ENCODE measurements at places on chromosomes 11 and 22.

GRCh38 chr22:19527321-19527721 lies 3.1 kb upstream of the CLDN5 start:
- H3K36me3 ChIP-seq: no peaks in the 10 kb centered on the region
- H3K4me3 ChIP-seq: no peak overlapping the region
- H3K4me1 ChIP-seq: peaks cover 21% of the 10 kb centered on the region
- H3K27me3 ChIP-seq: peaks cover 47% of the 10 kb centered on the region
- peak; percentile 1 for DNase-seq

DNA sequence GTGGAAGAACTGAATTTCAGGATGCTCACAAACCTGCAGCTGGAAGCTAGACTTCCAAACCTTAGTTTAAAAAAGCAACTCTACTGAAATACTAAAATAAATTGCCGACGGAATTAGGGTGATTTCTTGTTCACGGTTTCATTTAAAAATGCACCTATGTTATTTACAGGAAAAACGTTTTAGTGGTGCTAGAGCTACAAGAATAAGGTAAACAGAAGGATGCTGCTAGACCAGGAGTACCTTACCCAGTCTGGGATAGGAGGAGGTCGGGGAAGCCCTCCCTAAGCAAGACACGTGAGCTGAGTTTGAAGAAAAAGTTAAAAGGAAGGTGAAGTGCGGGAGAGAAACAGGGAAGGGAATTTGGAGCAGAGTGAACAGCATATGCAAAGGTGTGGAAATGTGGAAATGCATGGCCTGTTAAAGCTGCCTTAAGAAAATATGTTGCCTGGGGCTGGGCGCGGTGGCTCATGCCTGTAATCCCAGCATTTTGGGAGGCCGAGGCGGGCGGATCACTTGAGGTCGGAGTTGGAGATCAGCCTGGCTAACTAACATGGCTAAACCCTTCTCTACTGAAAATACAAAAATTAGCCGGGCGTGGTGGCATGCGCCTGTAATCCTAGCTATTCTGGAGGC lies 1.4 kb upstream of the FTH1 start:
- H3K27ac ChIP-seq: no peak overlapping the region
- H3K27me3 ChIP-seq: no peaks in the 10 kb centered on the region
- H3K36me3 ChIP-seq: peaks cover 5% of the 10 kb centered on the region

DNA sequence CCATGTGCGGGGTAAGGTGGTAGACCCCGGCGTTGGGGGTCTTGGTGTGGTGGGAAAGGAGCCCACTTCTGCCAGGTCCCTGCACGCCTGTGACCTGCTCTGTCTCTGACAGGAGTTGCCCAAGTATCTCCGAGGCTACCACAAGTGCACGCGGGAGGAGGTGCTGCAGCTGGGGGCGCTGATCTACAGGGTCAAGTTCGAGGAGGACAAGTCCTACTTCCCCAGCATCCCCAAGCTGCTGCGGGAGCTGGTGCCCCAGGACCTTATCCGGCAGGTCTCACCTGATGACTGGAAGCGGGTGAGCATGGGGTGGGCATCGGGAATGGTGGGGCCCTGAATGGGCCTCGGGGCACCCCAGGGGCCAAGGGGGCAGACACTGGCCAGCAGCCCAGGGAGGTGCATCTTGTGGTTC lies 83.0 kb downstream of the MYO7A start:
- DNase-seq: no peak
- no peaks in the 10 kb centered on the region for H3K36me3 ChIP-seq

DNA sequence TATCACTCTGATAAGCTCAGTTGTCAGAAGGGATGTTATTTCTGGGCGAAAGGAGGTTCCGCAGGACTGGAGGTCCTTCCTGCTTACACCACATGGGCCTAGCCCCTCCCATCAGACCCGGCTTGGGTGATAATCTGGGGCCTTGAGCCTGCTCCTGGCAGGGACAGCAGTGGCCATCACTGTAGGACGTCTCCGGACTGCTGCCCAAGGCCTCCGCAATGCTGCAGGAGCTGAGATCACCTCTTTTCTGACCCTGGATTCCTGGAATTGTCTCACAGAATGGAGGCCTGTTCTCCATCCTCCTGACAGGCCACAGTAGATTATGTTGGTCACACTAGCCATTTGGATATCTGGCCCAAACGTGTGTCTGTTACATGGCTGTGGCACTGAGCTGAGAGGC lies 9.2 kb upstream of the BIK start:
- no peak overlapping the region for H3K4me3 ChIP-seq
- H3K4me1 ChIP-seq: peaks cover 4% of the 10 kb centered on the region
- H3K36me3 ChIP-seq: no peaks in the 10 kb centered on the region
- DNase-seq: peak; percentile 64
- H3K27me3 ChIP-seq: peaks cover 2% of the 10 kb centered on the region
- H3K27ac ChIP-seq: no peak overlapping the region

GRCh38 chr22:50293441-50294318 lies 13.8 kb downstream of the PLXNB2 start:
- peak overlapping the region; percentile 98 for H3K27ac ChIP-seq
- no peak overlapping the region for H3K4me3 ChIP-seq
- peak; percentile 69 for DNase-seq
- H3K36me3 ChIP-seq: peaks cover 52% of the 10 kb centered on the region
- H3K4me1 ChIP-seq: peaks cover 78% of the 10 kb centered on the region

DNA sequence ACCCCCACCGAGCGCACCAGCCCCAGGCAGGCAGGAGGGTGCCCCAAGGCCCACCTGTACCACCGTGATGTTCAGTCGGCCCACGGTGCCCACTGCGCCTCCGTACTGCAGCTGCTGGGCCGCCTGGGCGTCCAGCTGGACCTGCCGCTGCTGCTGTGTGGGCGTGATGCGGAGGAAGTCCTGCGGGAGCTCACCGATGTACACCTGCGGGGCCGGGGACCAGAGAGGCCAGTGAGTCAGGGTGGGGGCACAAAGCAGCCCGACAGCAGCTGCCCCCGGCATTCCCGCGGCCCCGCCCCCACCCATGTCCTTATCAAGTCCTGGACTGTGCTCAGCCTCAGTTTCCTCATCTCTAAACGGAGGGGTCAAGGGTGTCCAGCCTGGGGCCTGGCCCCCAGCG lies 13.8 kb downstream of the TOLLIP start:
- no peak overlapping the region for H3K27ac ChIP-seq
- no peak for DNase-seq
- H3K4me3 ChIP-seq: no peak overlapping the region
- no peaks in the 10 kb centered on the region for H3K27me3 ChIP-seq
- peaks cover 16% of the 10 kb centered on the region for H3K4me1 ChIP-seq

- peaks cover 58% of the 10 kb centered on the region for H3K27me3 ChIP-seq
- no peak overlapping the region for H3K27ac ChIP-seq
- no peaks in the 10 kb centered on the region for H3K36me3 ChIP-seq
- peaks cover 7% of the 10 kb centered on the region for H3K4me1 ChIP-seq
- no peak overlapping the region for H3K4me3 ChIP-seq
Observed at GRCh38 chr11:17508306-17508705, 31.7 kb upstream of the ABCC8 start.

- peak; percentile 68 for DNase-seq
- no peaks in the 10 kb centered on the region for H3K36me3 ChIP-seq
- peaks cover 3% of the 10 kb centered on the region for H3K4me1 ChIP-seq
- H3K27ac ChIP-seq: no peak overlapping the region
- H3K27me3 ChIP-seq: no peaks in the 10 kb centered on the region
Observed at GRCh38 chr11:61897387-61898246, 6.3 kb upstream of the FADS3 start.

GRCh38 chr11:69627551-69627950 lies 13.4 kb upstream of the CCND1 start:
- no peak for DNase-seq
- H3K4me3 ChIP-seq: no peak overlapping the region
- peaks cover 10% of the 10 kb centered on the region for H3K27me3 ChIP-seq
- H3K27ac ChIP-seq: no peak overlapping the region
- no peaks in the 10 kb centered on the region for H3K4me1 ChIP-seq
- no peaks in the 10 kb centered on the region for H3K36me3 ChIP-seq

DNA sequence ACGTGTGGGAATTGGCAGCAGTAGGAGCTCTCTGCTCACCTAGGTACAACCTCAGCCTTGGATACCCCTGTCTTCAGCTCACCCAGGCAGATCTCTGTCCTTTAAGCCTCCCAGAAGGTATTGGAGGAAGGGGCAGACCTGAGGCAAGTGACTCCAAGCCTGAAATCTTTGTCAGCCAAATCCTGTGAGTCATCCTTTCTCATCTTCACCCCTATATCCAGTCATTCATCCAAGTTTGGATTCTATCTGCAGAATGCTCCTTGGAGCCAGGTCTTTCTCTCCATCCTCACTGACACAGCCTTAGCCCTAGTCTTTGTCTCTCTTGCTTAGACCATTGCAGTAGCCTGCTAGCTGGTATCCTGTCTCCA lies 10.4 kb upstream of the THY1 start:
- H3K27ac ChIP-seq: no peak overlapping the region
- H3K27me3 ChIP-seq: peaks cover 34% of the 10 kb centered on the region
- DNase-seq: peak; percentile 23

- peak overlapping the region; percentile 6 for H3K27ac ChIP-seq
- no peaks in the 10 kb centered on the region for H3K27me3 ChIP-seq
- DNase-seq: peak; percentile 84
- H3K36me3 ChIP-seq: no peaks in the 10 kb centered on the region
- peaks cover 19% of the 10 kb centered on the region for H3K4me1 ChIP-seq
- peak overlapping the region; percentile 35 for H3K4me3 ChIP-seq
Observed at GRCh38 chr11:73288873-73289707, 17.0 kb downstream of the P2RY6 start.

- no peaks in the 10 kb centered on the region for H3K27me3 ChIP-seq
- no peaks in the 10 kb centered on the region for H3K36me3 ChIP-seq
- no peak overlapping the region for H3K27ac ChIP-seq
- no peak overlapping the region for H3K4me3 ChIP-seq
Observed at GRCh38 chr11:73981051-73981805, 1.4 kb downstream of the UCP2 start.

DNA sequence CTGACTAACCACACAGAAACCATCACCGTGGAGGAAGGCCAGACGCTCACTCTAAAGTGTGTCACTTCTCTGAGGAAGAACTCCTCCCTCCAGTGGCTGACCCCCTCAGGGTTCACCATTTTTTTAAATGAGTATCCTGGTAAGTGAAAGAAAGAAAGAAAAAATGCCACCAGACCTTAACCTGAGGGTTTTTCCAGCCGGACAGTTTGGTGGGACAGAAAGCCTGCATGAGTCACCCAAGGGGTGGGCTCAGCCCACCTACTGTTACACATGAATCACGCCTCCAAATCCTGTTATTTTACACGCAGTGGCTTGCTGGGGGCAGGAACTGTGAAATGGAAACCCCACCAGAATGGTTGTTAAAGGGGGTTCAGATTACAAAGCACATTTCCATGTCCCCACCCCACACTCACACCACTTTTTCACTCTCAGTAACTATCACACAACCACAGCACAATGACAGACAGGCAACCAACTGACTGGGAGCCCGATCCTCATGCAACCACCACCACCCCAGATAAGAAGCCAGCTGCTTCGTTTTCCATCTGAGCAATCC lies 11.9 kb downstream of the CRTAM start:
- peak overlapping the region; percentile 59 for H3K27ac ChIP-seq
- H3K36me3 ChIP-seq: no peaks in the 10 kb centered on the region
- no peaks in the 10 kb centered on the region for H3K27me3 ChIP-seq
- peaks cover 6% of the 10 kb centered on the region for H3K4me1 ChIP-seq
- no peak overlapping the region for H3K4me3 ChIP-seq
- peak; percentile 68 for DNase-seq

DNA sequence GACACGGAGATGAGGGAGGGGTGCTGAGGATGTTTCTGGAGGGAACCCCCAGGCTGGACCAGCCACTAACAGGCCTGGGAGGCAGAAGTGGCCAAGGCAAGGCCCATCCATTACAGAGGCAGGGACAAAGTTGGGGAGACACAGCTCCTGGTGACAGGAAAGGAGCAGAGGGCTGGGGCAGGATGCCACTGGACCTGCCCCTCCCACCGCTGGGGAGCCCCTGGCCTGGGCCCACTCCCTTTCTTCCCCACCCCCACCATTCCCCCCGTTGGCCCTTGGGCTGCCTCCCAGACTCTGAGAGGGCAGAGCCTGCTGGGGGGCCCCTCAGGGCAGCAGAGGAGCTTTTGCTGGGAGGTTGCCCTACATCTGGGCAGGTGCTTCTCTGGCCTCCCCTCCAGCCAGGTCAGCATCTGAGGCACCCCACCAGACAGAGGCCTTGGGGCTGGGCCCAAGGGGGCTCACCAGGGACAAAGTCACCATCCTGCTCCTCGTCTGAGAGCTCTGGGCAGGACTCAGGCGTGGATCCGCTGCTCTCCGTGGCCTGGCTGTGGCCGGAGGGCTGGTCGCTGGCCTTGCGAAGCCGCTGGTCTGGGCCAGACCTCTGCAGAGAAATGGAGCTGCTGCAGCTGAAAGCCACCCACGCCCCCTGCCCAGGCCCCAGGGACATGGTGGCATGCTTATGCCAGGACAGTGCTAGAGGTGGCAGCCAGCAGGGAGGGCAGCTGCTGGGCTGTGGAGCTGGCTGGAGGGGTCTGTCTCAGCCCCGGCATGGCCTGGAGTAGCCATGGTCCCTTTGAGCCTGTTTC lies 33.1 kb upstream of the CARS1 start:
- no peak for DNase-seq
- H3K27ac ChIP-seq: no peak overlapping the region
- peaks cover 39% of the 10 kb centered on the region for H3K4me1 ChIP-seq
- H3K36me3 ChIP-seq: peaks cover 30% of the 10 kb centered on the region
- H3K27me3 ChIP-seq: no peaks in the 10 kb centered on the region

DNA sequence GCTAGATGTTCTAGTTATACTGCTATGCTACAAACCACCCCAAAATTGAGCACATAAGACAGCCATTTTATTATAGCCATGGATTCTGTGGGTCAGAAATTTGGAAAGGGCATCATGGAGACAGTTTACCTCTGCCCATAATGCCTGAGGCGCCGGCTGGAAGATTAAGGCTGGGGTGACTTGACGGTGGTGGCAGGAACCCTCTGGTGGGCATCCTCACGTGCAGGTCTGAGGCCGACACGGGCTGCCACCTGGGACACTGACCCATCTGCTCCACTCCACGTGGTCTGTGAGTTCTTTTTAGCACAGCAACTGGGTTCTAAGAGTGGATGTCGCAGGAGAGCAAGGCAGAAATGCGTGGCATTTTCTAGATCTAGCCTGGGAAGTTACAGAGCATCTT lies 40.0 kb upstream of the PRDM11 start:
- H3K27me3 ChIP-seq: peaks cover 34% of the 10 kb centered on the region
- H3K4me1 ChIP-seq: peaks cover 18% of the 10 kb centered on the region
- no peak overlapping the region for H3K4me3 ChIP-seq

- DNase-seq: no peak
- H3K27ac ChIP-seq: no peak overlapping the region
- peaks cover 26% of the 10 kb centered on the region for H3K36me3 ChIP-seq
- H3K27me3 ChIP-seq: peaks cover 21% of the 10 kb centered on the region
- peaks cover 16% of the 10 kb centered on the region for H3K4me1 ChIP-seq
Observed at GRCh38 chr11:47589118-47589517, 2.6 kb downstream of the FAM180B start.

GRCh38 chr11:69307421-69307820 lies 13.5 kb downstream of the MYEOV start:
- H3K4me3 ChIP-seq: no peak overlapping the region
- H3K27ac ChIP-seq: no peak overlapping the region
- no peak for DNase-seq
- H3K36me3 ChIP-seq: peaks cover 3% of the 10 kb centered on the region
